ENCODE measurements at places on chromosomes 7 and 10.
A peak's percentile ranks its signal among the peaks of the same experiment; 100 is the strongest.

DNA sequence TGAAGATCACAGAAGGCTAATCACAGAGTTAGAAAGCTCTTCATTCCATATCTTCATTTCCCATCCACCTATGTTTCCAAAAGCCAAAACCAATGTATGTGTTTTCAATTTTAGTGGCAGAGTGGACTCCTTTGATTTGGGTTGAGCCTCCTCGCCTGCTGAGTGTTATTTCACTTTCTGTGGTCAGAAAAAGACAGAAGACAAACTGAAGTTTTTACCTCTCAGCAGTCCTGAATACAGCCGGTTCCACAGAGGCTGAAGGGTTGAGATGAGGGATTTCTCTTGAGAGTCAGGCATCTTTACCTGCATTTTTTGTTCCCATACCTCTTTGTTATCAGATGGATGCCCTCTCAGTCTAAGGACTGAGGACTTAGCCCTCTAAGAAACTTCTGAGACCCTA lies 659.6 kb downstream of the CCSER2 start:
- DNase-seq = no peak

DNA sequence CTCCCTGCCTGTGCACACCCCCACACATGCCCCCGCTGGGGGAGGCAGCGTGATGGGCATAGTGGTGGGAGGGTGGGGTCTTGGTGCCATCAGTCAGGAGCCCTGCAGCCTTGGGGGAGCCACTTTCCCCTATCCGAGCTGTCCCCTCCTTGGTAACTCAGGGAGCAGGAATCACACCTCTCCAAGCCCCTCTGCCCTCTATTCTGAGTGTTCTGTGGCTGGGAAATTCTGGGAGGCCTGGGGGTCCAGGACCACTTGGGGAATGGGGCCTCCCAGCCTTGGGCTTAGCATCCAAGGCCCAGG lies 11.3 kb downstream of the DPYSL4 start:
- no peak for DNase-seq

DNA sequence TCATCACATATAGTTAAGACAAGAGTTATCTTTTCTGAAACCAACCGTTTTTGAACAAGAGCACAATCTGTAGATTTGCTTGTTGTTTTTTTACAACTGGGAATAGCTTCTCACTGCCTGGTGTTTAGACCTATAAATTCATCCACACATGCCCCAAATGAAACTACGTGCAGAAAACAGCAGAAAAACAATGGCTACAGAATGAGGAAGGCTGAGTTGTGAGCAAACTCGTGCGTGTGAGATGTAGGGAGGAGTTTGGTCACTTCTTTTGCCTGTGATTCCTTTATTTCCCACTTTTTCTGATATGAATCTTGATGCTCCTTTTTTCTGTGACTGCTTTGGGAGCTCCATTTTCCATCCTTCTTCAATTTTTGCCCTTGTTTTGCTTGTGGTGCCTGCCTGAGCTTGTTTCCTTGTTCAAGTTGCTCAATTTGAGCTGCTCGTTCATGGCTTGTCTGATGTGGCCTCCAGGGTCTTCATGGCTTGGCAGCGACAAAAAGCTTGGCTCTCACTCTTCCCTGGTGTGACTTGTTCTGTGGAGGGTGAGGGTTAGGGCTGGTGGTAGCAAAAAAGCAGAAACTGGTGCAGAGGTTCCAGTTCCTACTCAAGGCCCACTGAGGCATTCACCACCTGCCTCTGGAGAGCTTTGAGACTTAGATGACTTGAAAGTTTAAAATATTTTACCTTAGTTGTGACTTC lies 76.9 kb downstream of the ZNF365 start:
- DNase-seq = no peak

DNA sequence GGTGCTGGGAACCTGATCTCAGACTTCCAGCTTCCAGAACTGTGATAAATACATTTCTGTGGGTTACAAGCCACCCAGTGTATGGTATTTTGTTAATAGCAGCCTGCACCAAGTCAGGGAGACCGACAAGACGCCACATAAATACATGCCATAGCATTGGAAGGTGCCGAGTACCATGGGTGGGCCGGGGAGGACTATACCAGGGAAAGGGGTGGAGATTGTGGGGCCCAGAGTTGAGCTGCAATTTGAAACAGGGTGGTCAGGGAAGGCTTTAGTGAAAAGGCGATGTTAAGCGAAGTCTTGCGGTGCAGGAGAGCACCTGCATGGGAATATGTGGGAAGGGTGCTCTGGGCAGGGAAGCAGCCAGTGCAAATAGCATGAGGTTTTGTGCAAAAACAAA lies 88.9 kb upstream of the LRRC4 start:
- no peak for DNase-seq

DNA sequence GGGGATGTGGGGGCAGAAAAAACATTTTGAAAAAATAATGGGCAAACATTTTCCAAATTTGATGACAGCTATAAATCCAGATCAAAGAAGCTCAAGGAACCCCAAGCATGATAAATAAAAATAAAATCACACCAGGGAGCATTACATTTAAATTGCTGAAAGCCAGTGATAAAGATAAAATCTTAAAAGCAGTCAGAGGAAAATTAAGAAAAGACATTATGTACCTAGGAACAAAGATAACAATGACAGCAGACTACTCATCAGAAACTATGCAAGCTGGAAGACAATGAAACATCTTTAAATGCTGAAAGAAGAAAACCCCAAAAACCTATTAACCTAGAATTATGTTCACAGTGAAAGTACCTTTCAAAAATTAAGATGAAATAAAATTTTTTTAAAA lies 23.3 kb downstream of the NEUROG3 start:
- DNase-seq = no peak

DNA sequence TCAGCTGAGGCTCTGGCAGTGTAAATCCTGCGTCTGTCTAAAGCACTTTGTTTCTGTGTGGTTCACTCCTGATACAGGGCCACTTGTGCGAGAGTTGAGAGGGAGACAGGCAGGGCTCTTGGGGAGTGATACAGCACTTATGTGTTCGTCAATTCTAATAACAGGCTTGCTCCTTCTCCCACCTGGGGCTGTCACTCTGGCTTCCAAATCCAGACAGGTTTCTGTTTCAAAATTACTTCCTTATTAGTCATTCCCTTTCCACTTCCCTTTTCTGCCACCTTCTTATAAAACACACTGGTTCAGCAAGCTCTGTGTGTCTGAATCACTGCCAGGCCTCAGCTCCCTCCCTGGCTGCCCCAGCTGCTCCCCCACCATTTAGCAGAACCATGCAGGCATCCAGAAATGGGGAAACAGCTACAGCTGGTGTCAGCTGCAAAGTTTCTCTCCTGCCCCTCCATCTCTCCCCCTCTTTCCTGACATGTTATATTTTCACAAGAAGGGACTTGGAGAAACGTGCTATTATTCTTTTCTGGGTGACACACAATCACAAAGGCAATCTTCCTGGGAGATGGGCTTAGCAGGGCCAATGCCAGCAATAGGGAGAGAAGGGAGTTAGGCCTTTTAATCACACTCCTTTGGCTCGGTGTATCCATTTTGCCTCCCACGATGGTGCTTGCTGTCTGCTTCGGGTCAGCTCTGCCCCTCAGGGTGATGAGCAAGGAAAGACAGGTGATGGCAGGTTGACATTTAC lies 58.4 kb upstream of the ZNRF2 start:
- no peak for DNase-seq

DNA sequence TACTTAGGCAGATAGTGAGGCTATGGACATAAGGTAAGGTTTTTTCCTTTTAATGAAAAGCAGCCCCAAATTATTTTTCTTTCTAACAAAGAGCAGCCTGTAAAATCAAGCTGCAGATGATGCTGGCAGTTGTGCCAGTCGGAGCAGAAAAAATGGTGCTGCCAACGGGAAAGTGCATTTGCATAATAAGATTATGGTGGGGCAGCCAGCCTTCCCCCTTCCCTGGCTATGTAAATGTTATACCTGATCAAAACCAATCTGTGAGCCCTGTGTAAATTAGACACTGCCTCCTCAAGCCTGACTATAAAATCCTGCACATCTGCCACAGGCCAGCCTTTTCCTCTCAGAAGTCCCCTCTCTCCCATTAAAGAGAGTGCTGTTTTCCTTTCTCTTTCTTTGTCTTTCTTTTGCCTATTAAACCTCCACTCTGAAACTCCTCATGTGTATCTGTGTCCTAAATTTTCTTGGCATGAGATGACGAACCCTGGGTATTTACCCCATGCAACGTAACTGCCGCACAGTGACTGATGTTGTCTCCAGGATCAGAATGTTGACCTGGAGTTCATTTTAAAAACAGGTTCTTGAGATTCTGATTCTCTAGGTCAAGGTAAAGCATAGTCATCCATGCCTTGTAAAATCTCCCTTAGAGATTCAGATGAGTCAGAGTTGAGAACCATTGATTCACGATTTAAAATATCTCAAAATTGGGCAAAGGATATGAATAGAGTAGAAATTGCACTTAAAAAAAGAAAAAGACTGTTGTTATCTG lies 167.3 kb upstream of the C1GALT1 start:
- DNase-seq = no peak

DNA sequence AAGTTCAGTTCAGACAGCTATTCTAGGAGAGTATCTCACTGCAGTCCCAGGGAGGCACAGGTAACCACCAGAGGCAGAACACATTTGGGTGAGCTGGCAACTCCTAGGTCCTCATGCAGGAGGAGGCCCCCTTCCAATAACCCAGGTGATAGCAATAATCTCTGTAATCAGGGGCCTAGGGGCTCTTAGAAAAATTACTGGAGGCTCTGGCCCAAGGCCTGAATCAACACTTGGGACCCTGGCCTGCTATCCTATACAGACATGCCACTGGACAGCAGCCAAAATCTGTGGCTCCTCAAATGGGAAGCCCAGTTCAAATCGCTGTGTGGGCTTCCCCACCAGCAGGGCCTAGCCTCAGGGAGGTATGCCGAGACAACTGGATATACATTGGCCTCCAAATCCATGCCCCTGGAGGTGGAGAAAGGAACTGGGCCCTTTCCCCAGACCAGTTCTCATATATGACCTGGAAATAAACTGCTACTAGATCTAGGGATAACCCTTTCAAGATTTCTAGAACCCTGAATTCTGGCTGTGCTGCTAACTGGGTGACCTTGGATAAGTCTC lies 1.6 kb downstream of the AVPI1 start:
- DNase-seq = peak; percentile 73

- no peak for DNase-seq
Measured at GRCh38 chr10:24851629-24852028, 100.8 kb downstream of the PRTFDC1 start.

DNA sequence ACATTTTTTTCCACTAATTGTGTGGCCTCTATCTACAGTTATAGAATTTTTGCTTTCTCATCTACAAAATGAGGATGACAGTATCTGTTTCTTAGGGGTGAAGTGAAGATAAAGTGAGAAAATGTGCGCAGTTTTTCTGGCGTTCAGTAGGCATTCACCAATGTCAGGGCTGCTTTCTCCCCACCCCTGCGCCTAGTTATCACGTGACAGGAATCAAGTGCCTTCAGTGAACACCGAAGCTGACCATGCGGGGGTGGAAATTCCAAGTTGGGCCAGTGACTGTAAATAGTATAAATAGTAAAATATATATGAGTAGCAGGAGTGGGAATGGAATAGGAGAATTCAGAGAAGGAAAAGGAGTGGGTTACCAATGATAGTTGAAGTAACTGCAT lies 77.4 kb downstream of the TAF3 start:
- no peak for DNase-seq

DNA sequence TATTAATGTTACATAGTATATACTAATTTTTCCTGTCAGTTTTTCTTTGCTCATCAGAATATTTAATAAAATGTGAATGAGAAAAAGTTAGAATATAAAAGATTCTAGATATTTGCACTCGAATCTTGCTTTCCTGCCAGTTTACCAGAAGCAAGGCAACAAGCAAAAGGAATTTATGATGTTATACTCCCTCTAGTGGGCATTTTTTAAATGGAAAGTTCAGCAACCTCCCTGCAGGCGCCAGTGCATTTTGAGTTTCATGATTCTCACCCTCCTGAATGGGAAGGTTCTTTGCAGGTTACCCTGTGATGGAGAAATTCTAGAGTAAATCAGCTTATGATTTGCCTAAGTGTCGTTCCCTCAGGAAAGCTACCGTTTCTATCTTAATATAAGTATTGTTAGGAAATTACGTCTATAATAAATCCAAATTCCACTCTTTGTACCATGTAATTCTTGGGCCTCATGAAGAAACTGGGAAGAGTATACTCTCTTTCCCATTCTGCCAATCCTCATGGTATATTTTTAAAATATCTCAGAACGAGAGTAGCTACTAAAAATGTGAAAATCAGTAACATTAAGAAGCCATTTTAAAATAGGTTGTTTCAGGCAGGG lies 350.0 kb downstream of the CRPPA start:
- no peak for DNase-seq

GRCh38 chr7:38675494-38676106 lies 44.4 kb upstream of the AMPH start:
- DNase-seq = no peak

DNA sequence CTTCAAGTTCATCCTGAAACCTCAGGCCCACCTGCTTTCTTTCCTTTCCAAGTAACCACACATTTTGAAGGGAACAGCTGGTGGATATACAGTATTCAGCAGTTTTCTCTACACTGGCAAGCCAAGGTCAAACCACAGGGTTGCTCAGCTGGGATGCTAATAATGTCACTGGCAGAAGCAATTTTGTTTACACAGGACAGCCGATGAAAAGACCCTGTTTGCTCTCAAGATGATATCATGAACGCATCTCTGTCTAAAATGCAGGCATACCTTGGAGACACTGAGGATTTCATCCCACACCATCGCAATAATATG lies 186.2 kb downstream of the USP6NL start:
- no peak for DNase-seq

All from H7 (cell line).